Muscle of leg (tissue), 16 donors: ENCODE measurements at places on chromosomes 2 and 18.
A peak's percentile ranks its signal among the peaks of the same experiment; 100 is the strongest.

- no peak overlapping the region for H3K4me3 ChIP-seq
- DNase-seq, result peak; percentile 66
- no peak overlapping the region for H3K27ac ChIP-seq
- H3K27me3 ChIP-seq, result no peaks in the 10 kb centered on the region
These were observed 104.8 kb downstream of the NOL10 start for GRCh38 chr2:10584843-10585475.

DNA sequence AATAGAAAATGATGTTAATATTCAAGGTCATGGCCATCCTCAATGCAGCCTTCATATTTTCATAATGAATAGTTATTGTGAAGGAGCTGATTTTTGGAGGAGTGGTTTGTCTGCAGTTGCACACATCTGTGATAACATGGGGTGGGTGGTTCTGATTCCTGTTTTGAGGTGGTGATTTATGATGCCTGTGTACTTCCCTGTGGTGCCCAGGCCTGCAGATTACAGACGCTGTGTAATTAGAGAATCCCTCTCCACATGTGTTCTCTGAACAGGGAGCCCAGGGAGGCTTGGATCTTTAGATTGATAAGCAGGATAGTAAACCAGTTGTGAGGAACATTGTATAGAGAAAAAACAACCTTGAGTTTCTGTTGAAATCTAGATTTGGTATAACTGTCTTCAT is 117.5 kb downstream of the AGAP1 start:
- no peaks in the 10 kb centered on the region for H3K27me3 ChIP-seq
- H3K27ac ChIP-seq, result no peak overlapping the region
- no peak for DNase-seq
- H3K4me3 ChIP-seq, result no peak overlapping the region
- H3K4me1 ChIP-seq, result peaks cover 52% of the 10 kb centered on the region

DNA sequence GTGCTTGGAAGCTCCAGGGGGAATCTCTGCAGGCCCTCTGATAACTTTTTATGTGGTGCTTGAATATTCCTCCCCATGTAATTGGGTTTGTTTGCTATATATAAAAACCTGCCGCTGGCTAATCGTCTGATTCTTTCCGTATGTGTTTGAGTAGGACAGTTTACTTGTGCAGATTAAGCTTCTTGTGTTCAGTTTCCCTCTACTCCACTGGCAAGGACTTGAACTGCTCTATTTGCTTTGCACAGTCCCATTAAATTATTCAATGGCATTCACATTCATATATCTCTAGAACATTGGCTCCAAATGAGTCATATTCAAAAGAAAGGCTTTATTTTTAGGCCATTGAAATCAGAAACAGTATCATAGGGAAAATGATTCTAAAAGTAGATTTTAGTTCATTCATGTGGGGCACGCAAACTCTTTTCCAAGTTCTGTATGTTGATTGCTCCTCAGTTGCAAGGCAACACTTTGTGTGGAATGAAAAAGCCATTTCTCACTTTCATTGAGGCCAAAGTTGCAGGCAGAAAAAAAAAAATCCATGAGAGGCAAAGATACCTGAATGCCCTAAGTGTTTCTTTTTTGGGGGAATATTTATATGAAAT is 1682.3 kb upstream of the PIK3C3 start:
- no peaks in the 10 kb centered on the region for H3K36me3 ChIP-seq
- H3K27ac ChIP-seq, result no peak overlapping the region
- H3K4me1 ChIP-seq, result no peaks in the 10 kb centered on the region
- no peak overlapping the region for H3K4me3 ChIP-seq
- no peaks in the 10 kb centered on the region for H3K27me3 ChIP-seq

DNA sequence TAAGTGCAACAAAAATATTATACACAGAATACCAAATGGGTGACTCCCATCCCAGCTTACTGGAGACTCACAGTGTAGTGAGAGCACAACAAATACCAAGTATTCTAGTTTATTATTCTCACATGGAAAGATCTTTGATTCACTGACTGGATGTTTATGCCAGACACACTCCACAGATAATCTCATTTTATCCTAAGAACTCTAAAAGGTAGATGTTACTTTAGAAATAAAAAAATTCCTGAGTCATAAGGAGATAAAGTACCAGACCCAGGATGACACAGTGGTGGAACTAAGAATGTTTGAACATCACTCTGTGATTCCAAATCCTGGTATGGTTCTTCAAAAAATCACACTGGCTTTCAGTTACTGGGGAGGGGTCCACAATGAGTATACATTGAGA is 136.2 kb downstream of the CDH2 start:
- H3K27ac ChIP-seq, result no peak overlapping the region
- H3K27me3 ChIP-seq, result no peaks in the 10 kb centered on the region
- no peaks in the 10 kb centered on the region for H3K4me1 ChIP-seq
- H3K4me3 ChIP-seq, result no peak overlapping the region
- no peaks in the 10 kb centered on the region for H3K36me3 ChIP-seq

- H3K27me3 ChIP-seq, result no peaks in the 10 kb centered on the region
- no peaks in the 10 kb centered on the region for H3K36me3 ChIP-seq
- DNase-seq, result peak; percentile 25
- H3K4me3 ChIP-seq, result no peak overlapping the region
- H3K4me1 ChIP-seq, result peaks cover 9% of the 10 kb centered on the region
These were observed 1.2 kb upstream of the MRO start for GRCh38 chr18:50820901-50821520.

GRCh38 chr2:101516823-101517690 is 42.1 kb upstream of the RFX8 start:
- no peak overlapping the region for H3K4me3 ChIP-seq
- H3K4me1 ChIP-seq, result peaks cover 26% of the 10 kb centered on the region
- H3K27me3 ChIP-seq, result peaks cover 2% of the 10 kb centered on the region
- peak overlapping the region; percentile 38 for H3K27ac ChIP-seq

DNA sequence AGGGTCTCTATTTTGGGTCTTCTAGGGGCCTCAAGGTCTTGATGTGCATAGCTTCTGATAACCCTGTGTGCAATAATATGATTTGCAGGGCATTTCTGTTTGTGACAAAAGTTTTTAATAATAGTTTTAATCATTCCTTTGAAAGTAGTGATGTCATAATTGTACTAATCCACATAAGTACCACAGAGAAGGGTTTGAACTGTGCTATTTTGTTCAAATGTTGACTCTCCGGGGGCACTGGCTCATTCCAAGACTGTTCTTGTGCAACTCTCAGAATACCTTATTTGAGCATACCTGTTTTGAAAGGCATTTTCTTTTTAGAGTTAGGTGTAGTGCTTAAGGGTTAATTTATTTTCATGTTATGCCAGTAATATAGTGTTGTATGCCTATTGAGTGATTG is 41.6 kb downstream of the PLEKHB2 start:
- H3K36me3 ChIP-seq, result peaks cover 36% of the 10 kb centered on the region
- DNase-seq, result no peak
- no peak overlapping the region for H3K4me3 ChIP-seq
- H3K4me1 ChIP-seq, result no peaks in the 10 kb centered on the region
- H3K27ac ChIP-seq, result no peak overlapping the region

DNA sequence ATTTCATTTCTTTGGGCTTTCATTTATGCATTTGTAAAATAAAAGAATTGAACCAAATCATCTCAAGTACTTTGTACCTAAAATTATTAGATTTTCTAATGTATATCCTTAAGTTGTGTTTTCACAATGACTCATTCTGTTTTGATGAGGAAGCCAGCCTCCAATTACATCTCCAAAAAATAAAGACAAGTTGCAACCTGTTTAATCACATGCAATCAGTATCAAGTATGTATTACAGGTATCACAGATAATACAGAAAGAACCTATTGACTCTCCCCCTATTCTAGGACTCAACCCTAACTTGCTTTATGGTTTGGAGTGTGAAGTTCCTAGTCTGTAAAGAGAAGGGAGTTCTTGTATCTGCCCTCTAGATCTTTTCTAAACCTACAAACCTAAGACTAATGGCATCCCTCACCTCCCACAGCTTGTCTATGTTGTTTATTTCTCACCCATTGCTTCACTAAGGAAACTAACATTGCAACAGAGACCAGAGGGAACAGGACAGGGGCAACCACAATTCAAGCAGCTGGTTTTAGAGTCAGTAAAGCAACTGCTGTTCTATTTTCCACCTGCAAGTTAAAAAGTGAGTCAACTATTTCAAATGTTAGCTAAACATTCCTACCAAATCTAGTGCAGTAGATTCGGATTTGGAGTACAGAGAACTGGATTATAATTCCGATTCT is 141.1 kb upstream of the ETAA1 start:
- H3K4me3 ChIP-seq, result no peak overlapping the region
- H3K27ac ChIP-seq, result no peak overlapping the region
- no peaks in the 10 kb centered on the region for H3K36me3 ChIP-seq
- no peak for DNase-seq
- H3K4me1 ChIP-seq, result peaks cover 2% of the 10 kb centered on the region
- H3K27me3 ChIP-seq, result no peaks in the 10 kb centered on the region

DNA sequence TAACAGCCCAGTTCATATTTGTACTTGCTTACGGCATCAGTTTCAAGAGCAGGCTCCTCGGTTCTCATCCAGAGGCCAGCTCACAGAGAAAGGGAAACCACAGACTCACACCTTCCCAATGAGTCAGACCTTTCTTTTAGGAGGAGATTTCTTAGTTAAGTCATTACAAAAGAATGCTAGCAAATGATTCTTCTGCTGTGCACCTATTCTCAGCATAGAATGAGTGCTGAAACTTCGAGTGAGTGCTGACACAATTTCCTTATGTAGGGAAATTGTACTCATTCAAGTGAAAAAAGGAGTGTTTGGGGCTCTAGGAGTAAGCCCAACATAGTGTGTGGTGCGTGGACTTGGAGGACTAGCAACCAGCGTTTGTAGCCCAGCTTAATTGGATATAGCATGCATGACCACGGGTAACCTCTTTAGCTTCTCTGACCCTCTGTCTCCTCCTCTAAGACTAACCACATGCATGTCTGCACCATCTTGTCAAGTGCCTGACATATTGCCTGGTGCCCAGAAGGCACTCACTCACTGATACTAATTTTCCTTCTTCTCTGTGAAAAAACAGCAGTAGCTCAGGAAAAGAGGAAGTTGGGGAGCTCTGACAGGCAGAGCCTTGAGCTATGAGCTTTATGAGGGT is 87.0 kb downstream of the ALPK2 start:
- no peak overlapping the region for H3K27ac ChIP-seq
- peaks cover 12% of the 10 kb centered on the region for H3K4me1 ChIP-seq
- peak; percentile 28 for DNase-seq
- no peaks in the 10 kb centered on the region for H3K36me3 ChIP-seq
- no peaks in the 10 kb centered on the region for H3K27me3 ChIP-seq
- no peak overlapping the region for H3K4me3 ChIP-seq

GRCh38 chr18:77086656-77087392 is 45.8 kb downstream of the MBP start:
- H3K27me3 ChIP-seq, result no peaks in the 10 kb centered on the region
- no peaks in the 10 kb centered on the region for H3K36me3 ChIP-seq
- peaks cover 25% of the 10 kb centered on the region for H3K4me1 ChIP-seq
- peak overlapping the region; percentile 45 for H3K4me3 ChIP-seq
- DNase-seq, result no peak

DNA sequence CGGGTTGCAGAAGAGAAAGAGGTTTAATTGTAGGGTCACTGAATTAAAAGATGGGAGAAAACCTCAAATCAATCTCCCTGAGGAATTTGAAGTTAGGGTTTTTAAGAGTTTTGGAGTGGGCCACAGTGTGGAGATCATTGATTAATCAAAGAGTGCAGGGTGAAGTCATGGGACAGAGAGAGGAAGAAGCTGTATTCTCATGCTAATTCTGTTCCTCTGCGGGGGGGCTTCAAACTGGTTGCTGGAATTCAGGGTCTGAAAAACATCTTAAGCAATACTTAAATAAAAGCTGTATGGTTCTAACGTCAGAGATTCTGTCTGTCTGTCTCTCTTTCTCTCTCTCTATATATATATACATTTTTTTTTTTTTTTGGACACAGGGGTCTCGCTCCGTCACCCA is 169.8 kb upstream of the SPATS2L start:
- H3K4me1 ChIP-seq, result peaks cover 5% of the 10 kb centered on the region
- no peaks in the 10 kb centered on the region for H3K36me3 ChIP-seq
- no peak overlapping the region for H3K4me3 ChIP-seq
- no peak for DNase-seq
- no peak overlapping the region for H3K27ac ChIP-seq
- H3K27me3 ChIP-seq, result no peaks in the 10 kb centered on the region

- no peaks in the 10 kb centered on the region for H3K36me3 ChIP-seq
- H3K4me1 ChIP-seq, result peaks cover 15% of the 10 kb centered on the region
- H3K27ac ChIP-seq, result no peak overlapping the region
- no peaks in the 10 kb centered on the region for H3K27me3 ChIP-seq
- DNase-seq, result no peak
- H3K4me3 ChIP-seq, result no peak overlapping the region
These were observed 645.3 kb upstream of the RAB6C start for GRCh38 chr2:129334128-129334527.

GRCh38 chr2:240622531-240623235 is 2.6 kb upstream of the GPR35 start:
- H3K4me1 ChIP-seq, result peaks cover 7% of the 10 kb centered on the region
- H3K36me3 ChIP-seq, result no peaks in the 10 kb centered on the region
- no peak for DNase-seq
- H3K4me3 ChIP-seq, result no peak overlapping the region

GRCh38 chr2:168976034-168976654 is 55.0 kb downstream of the ABCB11 start:
- H3K4me3 ChIP-seq, result no peak overlapping the region
- no peaks in the 10 kb centered on the region for H3K4me1 ChIP-seq
- no peaks in the 10 kb centered on the region for H3K27me3 ChIP-seq
- no peak for DNase-seq

DNA sequence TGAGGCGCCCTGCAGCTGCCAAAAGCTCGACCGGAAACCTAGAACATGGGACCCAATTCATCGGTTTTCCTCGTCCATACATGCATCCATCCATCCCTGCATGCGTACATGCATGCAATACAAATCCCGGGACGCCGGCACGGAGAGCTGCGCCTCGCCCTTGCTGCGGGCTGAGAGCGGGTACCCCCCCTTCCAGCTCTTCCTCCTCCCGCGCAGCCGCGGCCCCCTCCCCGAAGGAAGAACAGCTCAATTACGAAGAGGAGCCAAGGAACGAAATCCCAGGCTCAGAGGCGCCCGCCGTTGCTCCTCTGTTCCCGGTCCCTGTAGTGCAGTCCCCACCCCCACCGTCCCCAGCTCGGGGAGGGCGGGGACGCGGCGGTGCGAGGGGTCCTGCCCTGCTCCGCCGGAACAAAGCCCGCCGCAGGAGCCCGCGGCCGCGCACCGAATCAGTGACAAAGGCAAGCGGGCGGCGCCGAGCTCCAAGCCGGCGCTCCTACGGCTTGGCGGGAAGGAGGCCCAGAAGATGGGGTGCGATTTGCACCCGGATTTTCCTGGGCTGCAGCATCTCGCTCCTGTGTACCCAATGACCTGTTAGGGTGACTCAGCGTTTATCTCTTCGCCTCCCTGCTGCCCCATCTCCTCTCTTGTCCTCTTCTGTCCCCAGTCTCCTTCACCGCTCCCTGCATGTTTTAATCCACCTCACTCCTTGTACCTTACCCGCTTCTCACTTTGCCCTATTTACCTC is 8.9 kb upstream of the POU3F3 start:
- no peaks in the 10 kb centered on the region for H3K36me3 ChIP-seq
- H3K27me3 ChIP-seq, result peaks cover 68% of the 10 kb centered on the region

- no peaks in the 10 kb centered on the region for H3K36me3 ChIP-seq
- H3K27ac ChIP-seq, result no peak overlapping the region
- no peaks in the 10 kb centered on the region for H3K27me3 ChIP-seq
- no peak for DNase-seq
These were observed 140.9 kb downstream of the TFCP2L1 start for GRCh38 chr2:121144111-121144510.
